ENCODE measurements at places on chromosomes 6 and 20.

- DNase-seq: no peak
Observed at GRCh38 chr6:107740496-107741190, 83.5 kb downstream of the SCML4 start.

- no peak for DNase-seq
Observed at GRCh38 chr6:21436625-21437024, 156.9 kb upstream of the SOX4 start.

DNA sequence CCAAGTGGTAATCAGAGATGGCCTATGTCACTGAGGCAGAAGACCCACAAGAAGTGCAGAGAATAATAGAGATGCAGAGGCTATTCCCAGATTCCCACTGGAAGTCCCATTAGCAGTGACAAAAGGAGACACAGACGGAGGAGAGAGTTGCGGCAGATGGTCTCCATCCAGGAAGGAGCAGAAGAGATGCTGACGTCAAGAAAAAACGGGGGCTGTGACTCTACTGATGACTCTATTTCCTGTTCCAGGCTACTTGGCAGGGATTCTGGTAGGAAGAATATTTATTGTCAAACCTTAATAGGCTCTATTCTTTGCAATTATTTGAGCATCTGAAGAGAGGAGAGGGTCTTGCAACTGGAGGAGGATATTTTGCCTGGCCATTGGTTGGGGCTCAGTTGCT is 246.0 kb upstream of the ECI2 start:
- DNase-seq: no peak

DNA sequence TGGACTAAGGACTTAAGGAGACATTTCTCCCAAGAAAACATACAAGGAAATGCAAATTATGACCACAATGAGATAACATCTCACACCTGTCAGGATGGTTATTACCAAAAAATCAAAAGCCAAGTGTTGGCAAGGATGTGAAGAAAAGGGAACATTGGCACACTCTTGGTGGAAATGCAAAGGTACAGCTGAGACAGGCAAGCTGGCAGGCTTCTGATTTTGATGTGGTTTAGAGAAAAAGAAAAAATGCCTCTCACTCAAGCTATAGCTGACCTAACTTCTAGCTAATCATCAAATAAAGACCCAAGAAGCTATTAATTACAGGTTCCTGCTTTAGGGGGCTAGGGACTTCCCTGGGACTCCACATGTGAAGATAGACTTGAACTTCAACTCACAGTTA is 139.8 kb downstream of the THEMIS start:
- DNase-seq: no peak

DNA sequence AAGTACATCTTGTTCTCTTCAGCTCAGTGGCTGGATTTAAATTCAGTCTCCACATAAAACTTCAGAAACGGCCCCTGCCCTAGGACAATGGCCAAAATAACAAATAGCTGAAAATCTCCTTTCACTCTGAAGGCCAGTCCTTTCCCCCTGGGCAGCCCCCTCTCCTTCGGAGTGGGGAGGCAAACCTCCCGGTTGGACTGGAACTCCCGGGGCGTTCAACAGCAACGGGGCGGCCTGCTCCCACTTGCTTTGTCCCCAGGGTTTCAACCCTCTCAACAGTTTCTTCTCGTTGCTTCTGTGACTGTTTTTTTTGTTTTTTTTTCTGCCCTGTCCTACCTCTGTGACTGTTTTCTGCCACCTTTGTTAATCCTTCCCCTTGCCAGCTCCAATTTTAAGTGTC is 102.6 kb upstream of the DUSP22 start:
- DNase-seq: no peak

DNA sequence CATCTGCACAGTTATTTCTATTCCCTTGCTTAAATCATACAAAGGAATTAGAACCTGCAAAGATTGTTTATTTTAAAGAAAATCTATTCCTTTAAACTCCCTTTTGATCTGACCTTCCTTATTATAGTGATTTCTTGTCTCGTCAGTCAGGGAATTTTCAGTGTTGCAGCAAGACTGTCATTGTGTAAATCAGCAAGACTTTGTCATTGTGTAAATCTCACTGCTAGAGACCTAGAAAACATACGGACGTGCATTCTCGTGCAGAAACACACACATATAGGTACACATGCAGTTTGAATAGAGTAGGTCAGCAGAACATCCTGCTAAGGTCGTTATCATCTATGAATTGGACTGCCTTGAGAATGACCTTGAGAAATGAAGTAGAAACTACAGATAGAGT is 6.2 kb upstream of the SGK1 start:
- DNase-seq: no peak

DNA sequence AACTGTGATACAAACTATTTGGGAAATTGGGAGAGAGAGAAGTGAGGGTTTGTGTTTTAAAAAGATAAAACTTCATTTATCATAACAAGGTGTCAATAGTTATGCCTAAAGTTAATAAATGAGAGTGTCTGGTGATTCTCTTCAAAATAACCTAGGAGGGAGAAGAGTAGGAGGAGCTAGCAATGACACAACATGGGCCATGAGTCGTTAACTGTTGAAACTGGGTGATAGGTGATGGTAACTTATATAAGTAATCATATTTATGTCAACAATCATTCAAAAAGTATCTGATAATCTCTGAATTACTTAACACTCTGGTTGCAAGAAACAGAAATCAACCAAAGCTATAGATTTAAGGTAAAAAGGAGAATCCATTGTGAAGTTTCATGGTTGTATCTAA is 46.8 kb upstream of the INSM1 start:
- no peak for DNase-seq
